ENCODE measurements at places on chromosomes 7 and 10. TPM values are rescaled to one million over a fixed set of nuclear protein-coding genes. Genes with fewer than 3 reads are reported as not detected.
A peak's percentile ranks its signal among the peaks of the same experiment; 100 is the strongest.

GRCh38 chr7:112112822-112113255, 93.4 kb downstream of the DOCK4 start:
- DNase-seq, result peak; percentile 83

SPDYE16 gene
- total RNA-seq, result 0.36 TPM

DNA sequence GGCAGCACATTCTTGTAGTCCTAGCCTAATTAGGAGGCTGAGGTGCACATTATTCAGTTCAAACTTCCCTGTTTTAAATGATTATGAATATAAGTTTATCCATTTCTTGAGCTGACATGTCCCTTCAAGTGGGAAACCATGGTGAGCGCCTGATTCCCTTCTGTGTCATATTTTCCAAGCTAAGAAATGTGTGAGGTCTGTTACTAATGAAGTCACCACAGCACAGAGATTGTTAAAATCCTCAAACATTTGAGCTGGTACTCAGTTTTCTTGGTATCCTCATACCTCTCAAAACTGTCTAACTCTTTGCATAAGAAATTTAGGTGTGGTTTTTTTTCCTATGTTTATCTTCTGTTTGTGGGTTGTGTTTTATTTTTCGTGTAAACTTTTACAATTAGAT, 926.8 kb downstream of the GATA3 start:
- no peak for DNase-seq

ARHGAP21 gene
- total RNA-seq, result 165 TPM

GRCh38 chr10:8665322-8665721, 610.8 kb downstream of the GATA3 start:
- no peak for DNase-seq

DNA sequence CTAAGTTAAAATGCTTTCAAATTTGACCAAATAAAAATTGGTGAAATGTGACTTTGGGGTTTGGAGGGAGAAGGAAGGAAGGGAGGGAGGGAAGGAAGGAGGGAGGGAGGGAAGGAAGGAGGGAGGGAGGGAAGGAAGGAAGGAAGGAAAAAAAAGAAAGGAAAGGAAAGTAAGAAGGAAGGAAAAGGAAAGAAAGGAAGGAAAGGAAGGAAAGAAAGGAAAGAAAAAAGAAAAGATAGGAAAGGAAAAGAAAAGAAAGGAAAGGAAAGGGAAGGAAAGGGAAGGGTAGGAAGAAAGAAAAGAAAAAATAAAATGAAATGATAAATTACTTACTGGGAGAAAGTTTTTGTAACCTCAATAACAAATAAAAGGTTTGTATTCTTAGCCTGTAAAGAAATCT, 24.1 kb upstream of the GGCT start:
- no peak for DNase-seq

DNA sequence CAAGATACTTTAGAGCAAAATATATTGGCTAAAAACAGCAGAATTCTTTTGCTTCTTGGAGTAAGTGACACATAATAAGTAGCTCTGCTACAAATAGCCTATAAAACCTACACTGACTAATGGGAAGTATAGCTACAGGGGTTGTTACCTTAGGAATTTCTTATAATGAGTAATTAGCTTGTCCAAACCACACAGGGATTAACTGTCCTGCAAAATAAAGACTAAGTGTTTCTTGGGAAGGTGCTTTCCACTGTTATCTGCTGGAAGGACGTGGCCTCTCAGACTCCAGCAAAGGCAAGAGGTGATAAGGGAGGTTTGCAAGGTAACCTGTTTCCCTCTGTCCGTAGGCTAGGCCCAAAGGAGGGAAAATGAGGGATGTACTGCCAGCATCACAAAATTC, 302.4 kb downstream of the DOCK4 start:
- DNase-seq, result peak; percentile 4

- DNase-seq, result no peak
Observed at GRCh38 chr7:145398758-145399157, 562.9 kb upstream of the TPK1 start.

OR2A1 gene
- 0.36 TPM for total RNA-seq

DNA sequence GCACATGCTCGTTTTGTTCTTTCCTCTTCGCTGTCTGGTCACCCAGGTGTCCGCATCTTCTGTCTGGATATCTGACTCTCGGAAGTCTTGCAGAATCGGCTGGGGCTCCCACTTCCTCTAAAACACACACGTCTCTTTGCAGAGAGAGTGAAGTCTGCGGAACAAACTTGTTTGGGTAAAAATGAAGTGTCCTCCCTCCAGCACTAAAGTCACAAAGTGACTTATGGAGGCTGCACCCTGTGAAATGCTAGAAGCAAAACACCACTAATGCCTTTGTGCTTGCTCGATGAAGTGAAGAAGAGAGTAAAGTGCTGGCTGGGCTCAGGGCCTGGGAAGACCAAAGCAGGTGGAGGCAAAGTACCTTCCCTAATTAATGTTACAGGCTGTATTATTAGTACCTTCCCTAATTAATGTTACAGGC, 71.4 kb downstream of the FGFR2 start:
- no peak for DNase-seq

SLC26A3 gene
- total RNA-seq, result not detected

DNA sequence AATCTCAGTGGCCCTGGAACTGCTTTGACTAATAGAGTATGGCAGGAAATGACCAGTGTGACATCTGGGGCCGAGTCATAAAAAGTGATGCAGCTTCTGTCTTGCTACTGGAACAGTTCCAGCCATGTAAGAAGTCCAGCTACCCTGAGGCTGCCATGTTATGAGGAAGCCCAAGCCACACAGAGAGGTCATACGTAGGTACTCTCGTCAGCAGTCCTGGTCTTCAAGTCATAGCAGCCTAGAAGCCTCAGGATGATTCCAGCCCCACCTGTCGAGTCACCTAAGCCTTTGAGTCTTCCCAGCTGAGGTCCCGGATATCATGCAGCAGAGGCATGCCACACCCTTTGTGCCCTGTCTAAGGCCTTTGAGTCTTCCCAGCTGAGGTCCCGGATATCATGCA, 92.1 kb downstream of the PPP1R3C start:
- no peak for DNase-seq

DNA sequence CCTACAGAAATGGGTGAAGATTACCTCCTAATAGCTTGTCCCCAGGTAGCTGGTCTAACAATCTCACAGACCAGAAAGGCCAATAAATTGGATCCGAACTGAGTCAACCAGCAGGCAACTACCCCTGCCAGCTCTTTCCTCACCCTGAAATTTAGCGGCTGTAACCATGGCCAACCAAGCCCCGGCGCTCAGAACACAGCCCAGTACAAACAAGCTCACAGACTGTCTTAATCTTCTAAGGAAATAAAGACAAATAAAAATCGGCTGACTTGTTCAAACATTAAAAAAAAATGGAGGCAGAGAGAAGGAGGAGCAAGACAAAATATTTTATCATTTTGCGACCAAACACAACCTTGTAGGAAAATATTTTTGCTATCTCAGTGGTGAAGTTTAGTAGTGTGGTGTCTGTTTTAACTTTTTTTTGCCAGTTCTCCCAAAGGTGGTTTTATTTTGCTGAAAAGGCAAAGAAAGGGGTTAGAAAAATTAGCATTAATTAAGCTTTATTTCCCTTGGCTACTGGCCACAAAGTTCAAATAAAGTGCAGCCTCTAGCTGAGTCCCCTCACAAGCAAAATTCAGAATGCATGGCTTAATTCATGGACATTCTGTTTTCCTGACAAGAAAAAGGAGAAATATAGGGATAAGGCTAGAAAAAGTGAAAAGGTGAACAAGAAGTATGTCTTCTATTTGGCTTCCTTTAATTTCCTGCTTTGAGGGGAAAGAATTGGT, 313.0 kb upstream of the NPVF start:
- DNase-seq, result no peak

- peak; percentile 94 for DNase-seq
Observed at GRCh38 chr10:117609095-117609795, 66.7 kb downstream of the EMX2 start.

- peak; percentile 87 for DNase-seq
Observed at GRCh38 chr10:116665541-116666125, 44.9 kb downstream of the PNLIPRP2 start.

DNA sequence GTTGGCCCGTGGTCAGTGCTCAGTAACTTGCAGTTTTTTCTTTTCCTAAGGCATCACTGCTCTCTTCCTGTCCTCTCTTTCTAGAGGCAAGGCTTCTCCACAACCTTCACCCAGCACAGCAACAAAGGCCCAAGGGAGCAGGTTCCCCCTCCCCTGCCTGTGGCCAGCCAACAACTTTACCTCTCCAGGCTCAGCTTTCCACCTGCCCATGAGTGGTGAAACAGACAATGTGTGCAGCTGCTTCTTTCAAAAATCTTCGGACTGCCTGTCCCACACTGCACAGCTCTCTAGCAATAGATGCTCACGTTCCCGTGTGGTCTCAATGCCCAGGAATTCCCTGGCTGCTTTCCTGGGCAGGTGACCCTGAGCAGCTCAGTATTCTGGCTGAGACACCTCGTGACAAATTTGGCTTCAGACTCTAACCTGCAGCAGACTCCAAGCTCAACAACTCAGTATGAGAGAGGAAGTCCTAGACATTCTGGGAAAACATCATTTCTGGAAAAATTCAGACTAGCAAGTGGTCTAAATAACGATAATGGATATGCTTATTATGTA, 28.9 kb upstream of the TMEM72 start:
- no peak for DNase-seq

Measured in osteoblast (primary cell).